CD4-positive, alpha-beta T cell treated with Interleukin-15 for 4 hours (primary cell): ENCODE measurements at places on chromosomes 4 and X.

- no peak for DNase-seq
These were observed 48.0 kb upstream of the STARD8 start for GRCh38 chrX:68599256-68600152.

DNA sequence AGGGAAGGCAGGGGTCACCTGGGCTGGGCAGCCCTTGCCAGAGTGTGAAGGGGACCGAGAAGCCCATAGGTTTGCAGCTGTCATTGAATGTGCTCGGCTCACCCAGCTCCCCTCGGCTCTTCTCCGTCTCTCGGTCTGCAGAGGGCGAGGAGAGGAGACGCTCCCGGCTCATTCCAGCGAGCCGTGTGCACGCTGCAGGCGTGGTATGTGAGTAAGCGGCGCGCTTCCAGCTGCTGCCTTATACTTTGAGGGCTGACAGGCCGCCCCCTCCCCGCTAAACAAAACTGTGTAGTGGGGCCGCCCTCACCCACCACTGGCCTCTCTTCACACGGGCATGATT, 23.0 kb upstream of the BCORL1 start:
- DNase-seq, result no peak

DNA sequence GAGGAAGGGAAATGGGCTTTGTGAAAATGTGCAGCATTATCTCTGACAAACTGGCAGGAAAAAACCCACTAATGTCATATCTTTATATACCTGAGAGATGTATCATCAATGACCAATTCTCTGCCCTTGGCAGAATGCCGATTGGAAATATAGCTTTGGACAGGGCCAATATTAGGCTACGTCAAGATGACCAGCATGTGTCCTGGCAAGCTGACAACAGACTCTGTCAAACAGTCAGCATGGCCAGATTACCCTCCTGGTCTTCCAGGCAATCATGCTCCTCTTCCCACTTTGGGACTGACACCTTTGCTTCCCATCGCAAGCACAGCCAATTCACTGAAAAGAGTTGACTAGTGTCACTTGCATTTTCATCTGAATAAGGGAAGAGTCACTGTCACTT, 57.0 kb downstream of the SORBS2 start:
- DNase-seq, result no peak

DNA sequence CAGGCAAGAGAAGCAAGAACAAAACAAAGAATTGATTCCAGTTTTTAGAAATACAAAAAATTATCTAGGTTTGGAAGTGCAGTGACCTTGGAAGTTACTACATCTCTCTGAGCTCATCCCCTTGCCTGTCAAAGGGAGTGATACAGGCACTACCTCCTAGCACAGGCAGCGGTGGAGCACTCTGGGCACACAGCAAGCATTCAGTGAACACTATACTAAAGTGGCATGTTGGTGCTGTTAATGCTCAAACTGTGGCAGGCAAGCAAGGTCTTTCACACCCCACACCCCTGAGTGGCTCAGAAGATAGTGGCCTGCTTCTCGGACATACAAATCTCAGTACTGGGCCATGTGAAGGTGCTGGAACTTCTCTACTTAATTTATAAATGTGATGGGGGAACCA, 51.2 kb downstream of the DRD5 start:
- no peak for DNase-seq

- no peak for DNase-seq
These were observed 1616.1 kb downstream of the C4orf33 start for GRCh38 chr4:130712038-130712437.

DNA sequence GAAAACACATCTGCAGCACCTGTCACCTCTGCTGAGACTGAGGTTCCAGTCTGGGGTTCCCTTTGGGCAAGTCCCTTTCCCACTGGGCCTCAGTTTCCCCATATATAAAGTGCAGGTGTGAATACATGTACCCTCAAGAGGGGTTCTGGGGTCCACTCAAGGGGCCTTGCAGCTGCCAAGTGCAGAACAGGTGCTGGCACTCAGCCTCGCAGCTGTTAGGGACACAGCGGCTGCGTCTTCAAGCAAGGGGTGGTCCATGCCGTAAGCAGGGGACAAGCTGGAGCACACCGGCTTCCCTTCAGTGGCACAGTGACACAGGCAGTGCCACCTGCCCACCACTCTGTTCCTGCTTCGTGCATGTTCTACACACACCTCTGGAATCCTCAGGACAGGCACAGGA, 86.9 kb upstream of the PSAPL1 start:
- DNase-seq, result no peak

DNA sequence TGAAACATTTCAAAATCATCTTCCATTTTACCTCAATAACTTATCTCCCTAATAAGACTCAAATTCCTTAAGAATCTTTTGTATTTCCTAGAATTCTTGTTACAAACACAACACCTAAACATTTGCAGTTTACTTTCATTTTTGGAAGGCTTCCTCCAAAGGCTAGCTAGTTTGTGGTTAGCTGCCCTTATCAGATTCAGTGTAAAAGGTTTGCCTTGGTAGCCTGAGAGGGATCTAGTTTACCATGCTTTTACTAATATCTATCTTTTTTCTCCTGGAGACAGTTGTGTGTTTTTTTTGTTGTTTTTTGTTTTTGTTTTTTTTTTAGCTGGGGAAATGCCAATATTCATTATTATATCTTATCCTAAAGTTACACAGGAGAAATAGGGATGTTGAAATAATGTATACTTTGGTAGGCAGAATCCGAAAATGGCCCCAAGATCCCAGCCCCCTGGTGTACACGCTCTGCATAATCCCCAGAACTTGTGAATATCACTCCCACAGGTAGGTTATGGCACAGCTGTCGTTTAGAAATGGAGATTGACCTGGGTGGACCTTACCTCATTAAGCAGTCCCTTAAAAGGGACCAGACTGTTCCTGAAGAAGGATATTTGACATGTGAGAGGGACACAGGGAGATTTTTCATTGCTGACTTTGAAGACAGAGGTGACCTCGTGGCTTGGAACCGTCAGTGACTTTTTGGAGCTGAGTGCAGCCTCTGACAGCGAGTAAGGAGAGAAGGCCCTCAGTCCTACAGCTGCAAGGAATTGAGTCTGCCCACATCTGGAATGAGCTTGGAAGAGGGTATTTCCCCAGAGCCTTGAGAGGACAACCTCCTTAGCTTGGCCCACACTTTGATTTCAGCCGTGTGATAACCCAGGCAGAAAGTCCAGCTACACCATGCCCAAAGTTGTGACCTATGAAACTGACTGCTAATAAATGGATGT, 33.4 kb downstream of the SEPTIN11 start:
- peak; percentile 34 for DNase-seq

DNA sequence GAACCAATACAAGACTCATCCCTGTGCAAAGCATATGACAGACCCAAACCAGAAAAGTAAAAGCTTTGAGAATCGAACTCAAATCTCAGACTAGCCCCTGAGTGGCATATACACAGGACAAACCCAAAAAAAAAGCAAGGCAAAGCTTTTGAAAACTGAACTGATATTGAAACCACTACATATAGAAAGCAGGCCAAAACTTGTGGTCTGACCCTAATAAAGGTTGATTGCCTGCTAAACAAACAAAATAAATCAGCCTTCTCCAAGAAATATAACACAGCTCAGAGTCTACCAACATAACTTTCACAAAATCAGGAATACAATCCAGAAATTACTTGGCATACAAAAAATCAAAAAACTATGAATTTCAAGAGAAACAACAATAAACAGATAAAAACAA, 40.3 kb downstream of the LRBA start:
- DNase-seq, result no peak

DNA sequence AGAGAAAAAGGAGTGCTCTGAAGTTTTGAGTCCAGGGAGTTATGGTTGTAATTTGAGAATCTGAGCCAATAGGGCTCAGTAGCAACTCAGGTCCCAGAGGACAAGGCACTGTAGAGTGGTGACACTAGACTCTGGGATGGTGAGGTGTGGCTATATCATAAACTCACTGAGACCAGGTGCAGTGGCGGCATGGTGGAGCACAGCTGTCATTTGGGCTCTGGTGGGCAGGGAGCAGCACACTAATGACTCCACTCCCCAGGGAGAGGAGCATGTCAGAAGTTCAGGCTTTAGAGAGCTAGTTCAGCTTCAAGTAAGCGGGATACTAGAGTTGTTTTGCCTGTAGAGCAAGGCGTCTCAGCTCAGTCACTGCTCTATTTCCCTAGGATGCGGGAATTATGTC, 165.4 kb upstream of the USP38 start:
- no peak for DNase-seq

DNA sequence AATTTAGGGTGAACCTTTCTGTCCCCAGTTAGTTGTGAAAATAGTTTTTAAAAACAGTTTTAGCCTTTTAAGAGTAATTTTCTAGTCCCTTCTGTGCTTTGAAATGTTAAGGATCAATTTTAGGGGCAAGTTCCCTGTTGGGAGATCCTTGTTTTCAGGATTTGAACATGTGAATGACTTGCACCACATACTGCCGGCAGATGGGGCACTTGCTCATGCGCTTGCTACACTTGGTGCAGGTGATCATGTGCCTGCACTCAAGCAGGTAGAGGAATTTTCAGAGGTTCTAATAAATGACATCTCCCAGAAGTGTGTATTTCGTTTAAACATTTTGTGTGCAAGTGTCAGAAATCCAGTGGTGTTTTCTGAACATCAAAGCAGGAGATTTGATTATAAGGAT, 195.9 kb downstream of the CHM start:
- DNase-seq, result no peak

- no peak for DNase-seq
These were observed 19.2 kb upstream of the SLC6A14 start for GRCh38 chrX:116417214-116417613.

DNA sequence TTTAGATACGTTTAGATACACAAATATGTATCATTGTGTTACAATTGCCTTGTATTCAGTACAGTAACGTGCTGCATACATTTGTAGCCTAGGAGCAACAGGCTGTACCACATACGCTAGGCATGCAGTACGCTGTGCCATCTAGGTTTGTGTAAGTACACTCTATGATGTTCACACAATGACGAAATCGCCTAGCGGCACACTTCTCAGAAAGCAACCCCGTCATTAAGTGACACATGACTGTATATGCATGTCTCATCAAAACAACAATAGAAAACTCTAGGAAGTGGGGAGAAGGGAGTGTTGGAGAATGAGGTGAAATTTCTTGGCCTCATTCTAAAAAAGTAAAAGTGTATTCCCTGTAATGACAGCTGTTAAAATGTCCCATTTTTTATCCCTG, 32.7 kb downstream of the CCDC149 start:
- no peak for DNase-seq

DNA sequence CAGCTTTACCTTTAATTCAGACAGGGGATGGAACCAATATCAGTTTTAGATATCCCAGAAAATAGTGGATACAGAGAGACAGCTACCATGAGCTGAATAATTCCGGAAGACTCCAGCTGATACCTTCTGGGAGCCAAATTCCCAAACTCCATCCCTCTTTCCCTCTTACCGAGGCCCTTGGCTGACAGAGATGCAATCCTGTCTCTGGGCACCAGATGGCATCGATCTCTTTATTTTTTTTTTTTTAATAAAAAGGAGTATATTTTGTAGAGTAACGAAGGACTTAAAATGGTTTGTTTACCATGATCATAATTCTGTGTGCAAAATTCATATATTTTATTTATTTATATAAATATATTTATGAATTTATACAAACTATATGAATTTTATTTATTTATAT, 31.0 kb downstream of the RAB40A start:
- DNase-seq, result no peak

GRCh38 chr4:88585917-88586316, 6.4 kb upstream of the HERC3 start:
- DNase-seq, result no peak

DNA sequence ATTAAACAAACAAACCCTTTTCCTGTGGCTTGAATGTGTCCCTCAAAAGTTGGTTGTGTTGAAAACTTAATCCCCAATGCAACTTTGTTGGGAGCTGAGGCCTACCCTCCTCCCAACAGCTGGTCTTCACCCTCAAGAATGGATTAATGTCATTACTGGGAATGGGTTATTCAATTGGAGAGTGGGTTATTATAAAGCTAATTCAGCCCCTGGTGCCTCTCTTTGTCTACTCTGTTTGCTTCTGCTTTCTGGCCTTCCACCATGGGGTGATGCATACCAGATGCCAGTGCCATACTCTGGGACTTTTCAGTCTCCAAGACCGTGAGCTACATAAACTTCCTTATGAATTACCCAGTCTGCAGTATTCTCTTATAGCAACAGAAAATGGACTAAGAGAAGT, 706.5 kb downstream of the CCSER1 start:
- no peak for DNase-seq

GRCh38 chr4:107804956-107805355, 19.8 kb upstream of the SGMS2 start:
- DNase-seq, result no peak

GRCh38 chr4:180203349-180203748, 2039.9 kb upstream of the TENM3 start:
- no peak for DNase-seq

DNA sequence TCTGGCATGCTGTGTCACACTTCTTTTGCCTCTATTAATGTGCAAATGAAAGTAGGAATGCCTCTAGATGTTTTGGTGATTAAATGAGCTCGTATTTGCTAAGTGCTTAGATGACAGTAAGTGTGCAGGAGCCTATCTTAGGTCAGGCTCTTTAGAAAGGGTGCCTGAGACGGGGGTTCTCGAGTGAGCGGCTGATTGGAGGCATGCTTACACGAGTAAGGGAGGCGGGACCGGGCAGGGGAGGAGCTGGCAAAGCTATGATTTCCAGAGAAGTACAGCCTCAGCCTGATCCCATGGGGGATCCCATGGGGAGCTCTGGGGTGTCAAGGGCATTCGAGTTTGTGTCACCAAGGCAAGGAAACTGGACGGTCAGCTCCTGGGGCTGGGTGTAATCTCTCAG, 44.8 kb downstream of the CLDN34 start:
- no peak for DNase-seq

GRCh38 chr4:7903791-7904516, 35.7 kb downstream of the AFAP1 start:
- no peak for DNase-seq

DNA sequence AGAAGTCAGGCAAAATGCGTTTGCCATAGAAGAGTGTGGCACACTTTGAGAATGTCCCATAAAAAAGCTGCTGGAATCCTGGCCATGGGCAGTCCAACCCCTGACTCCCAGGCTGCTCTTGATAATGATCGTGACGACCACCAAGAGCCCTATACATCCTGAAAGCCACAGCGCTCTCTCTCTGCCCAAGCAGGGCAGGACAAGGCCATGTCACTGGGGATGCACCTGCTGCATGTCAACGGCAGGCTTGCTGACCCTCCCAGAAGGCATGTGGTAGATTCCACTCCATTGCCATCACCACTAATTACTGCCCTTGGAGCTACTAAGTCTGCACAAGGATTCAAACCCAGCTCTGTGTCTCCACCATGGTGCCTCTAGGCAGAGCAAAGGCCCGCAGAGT, 144.5 kb downstream of the EVC2 start:
- no peak for DNase-seq

GRCh38 chrX:112642349-112642748, 37.4 kb downstream of the LHFPL1 start:
- peak; percentile 11 for DNase-seq

- no peak for DNase-seq
These were observed 42.6 kb upstream of the NKX1-1 start for GRCh38 chr4:1448589-1449420.

- no peak for DNase-seq
These were observed 8.9 kb downstream of the COPS4 start for GRCh38 chr4:83043801-83044407.
